Neural cell (in vitro differentiated cells): ENCODE measurements at places on chromosomes 16 and 17. TPM values are rescaled to one million over a fixed set of nuclear protein-coding genes. Genes with fewer than 3 reads are reported as not detected.

Gene GDPD3
- polyA plus RNA-seq: 2.7 and 3.6 TPM in 2 replicates

Gene GAS7
- 23.6 and 30.9 TPM in 2 replicates for polyA plus RNA-seq

Gene HAS3
- polyA plus RNA-seq: 12.5 and 30.1 TPM in 2 replicates

Gene TBX21
- polyA plus RNA-seq: not detected in 2 replicates

Gene NIP7
- 12.2 and 15.8 TPM in 2 replicates for polyA plus RNA-seq

Gene MYH4
- polyA plus RNA-seq: not detected in 2 replicates

Gene TRAPPC2L
- 56.8 and 70.2 TPM in 2 replicates for polyA plus RNA-seq

Gene DPEP3
- polyA plus RNA-seq: not detected in 2 replicates

Gene CCL3
- polyA plus RNA-seq: not detected in 2 replicates

Gene TNS4
- not detected in 2 replicates for polyA plus RNA-seq

Gene ITPRIPL2
- polyA plus RNA-seq: not detected in 2 replicates

Gene SPECC1
- polyA plus RNA-seq: 7.0 and 8.6 TPM in 2 replicates

Gene NPIPB5
- 20.4 and 22.0 TPM in 2 replicates for polyA plus RNA-seq

Gene ABCC12
- polyA plus RNA-seq: not detected in 2 replicates

Gene IL21R
- 0.08 TPM in 1 of 2 replicates, not detected in the other for polyA plus RNA-seq

Gene MSI2
- polyA plus RNA-seq: 61.4 and 73.2 TPM in 2 replicates

Gene TBC1D3K
- polyA plus RNA-seq: not detected in 2 replicates

Gene C16orf54
- not detected in 2 replicates for polyA plus RNA-seq

Gene P2RX5
- polyA plus RNA-seq: 7.0 and 9.0 TPM in 2 replicates

Gene CDH5
- polyA plus RNA-seq: not detected in 2 replicates

Gene SMTNL2
- 0.54 and 0.81 TPM in 2 replicates for polyA plus RNA-seq

Gene ASPSCR1
- 28.0 and 58.1 TPM in 2 replicates for polyA plus RNA-seq

Gene KRTAP4-4
- polyA plus RNA-seq: not detected in 2 replicates

Gene TEFM
- polyA plus RNA-seq: 15.2 and 19.8 TPM in 2 replicates

Gene KCNAB3
- polyA plus RNA-seq: 5.6 and 7.6 TPM in 2 replicates

Gene G6PC1
- not detected in 2 replicates for polyA plus RNA-seq

Gene OR1F1
- 2.5 and 2.7 TPM in 2 replicates for polyA plus RNA-seq

Gene CHRNE
- 0.25 TPM in 1 of 2 replicates, not detected in the other for polyA plus RNA-seq

Gene ATAD5
- polyA plus RNA-seq: 5.3 and 6.3 TPM in 2 replicates

Gene GNG13
- not detected in 2 replicates for polyA plus RNA-seq

Gene MT1G
- polyA plus RNA-seq: not detected in 2 replicates

Gene KRT36
- polyA plus RNA-seq: not detected in 2 replicates

Gene TMED6
- polyA plus RNA-seq: not detected in 2 replicates

Gene MYH2
- 0.04 TPM in 1 of 2 replicates, not detected in the other for polyA plus RNA-seq

Gene SLC16A5
- not detected in 2 replicates for polyA plus RNA-seq

Gene PNMT
- 1.5 TPM in 1 of 2 replicates, not detected in the other for polyA plus RNA-seq

Gene KRTAP1-5
- not detected in 2 replicates for polyA plus RNA-seq

Gene TTLL6
- not detected in 2 replicates for polyA plus RNA-seq

Gene MMP25
- polyA plus RNA-seq: not detected in 2 replicates

Gene GPR142
- not detected in 2 replicates for polyA plus RNA-seq

Gene UNC45B
- not detected in 2 replicates for polyA plus RNA-seq

Gene TMEM235
- not detected in 2 replicates for polyA plus RNA-seq

Gene KRTAP4-9
- not detected in 2 replicates for polyA plus RNA-seq

Gene CHST5
- 0.84 and 2.7 TPM in 2 replicates for polyA plus RNA-seq

Gene HBZ
- not detected in 2 replicates for polyA plus RNA-seq
